Activated CD4-positive, alpha-beta T cell treated with anti-CD3 and anti-CD28 coated beads for 1 hour (primary cell): ENCODE measurements at places on chromosomes 12 and 14.

DNA sequence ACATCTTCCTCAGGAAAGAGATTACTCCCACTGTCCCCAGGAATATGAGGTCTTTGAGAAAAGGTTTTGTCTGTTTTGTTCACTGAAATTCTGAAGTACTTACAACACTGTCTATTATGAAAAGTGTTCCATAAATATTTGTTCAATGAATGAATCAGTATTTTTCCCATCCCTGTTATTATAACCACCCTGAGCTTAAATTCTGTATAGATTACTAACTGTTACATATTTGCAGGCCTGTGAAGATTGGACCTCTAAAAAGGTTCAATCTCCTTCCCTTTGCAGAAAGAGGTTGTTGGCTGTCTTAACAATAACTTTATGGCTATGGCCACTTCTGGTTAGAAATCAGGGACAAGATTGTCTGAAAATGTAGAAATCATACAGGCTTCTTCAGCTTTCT is 174.5 kb upstream of the NPAS3 start:
- DNase-seq: no peak

GRCh38 chr12:42759622-42760273 is 170.2 kb upstream of the PRICKLE1 start:
- no peak for DNase-seq

- DNase-seq: no peak
Measured at GRCh38 chr14:43418324-43418723, 1088.8 kb downstream of the FSCB start.

- DNase-seq: no peak
Measured at GRCh38 chr12:57618966-57619433, 7.8 kb downstream of the ARHGEF25 start.

DNA sequence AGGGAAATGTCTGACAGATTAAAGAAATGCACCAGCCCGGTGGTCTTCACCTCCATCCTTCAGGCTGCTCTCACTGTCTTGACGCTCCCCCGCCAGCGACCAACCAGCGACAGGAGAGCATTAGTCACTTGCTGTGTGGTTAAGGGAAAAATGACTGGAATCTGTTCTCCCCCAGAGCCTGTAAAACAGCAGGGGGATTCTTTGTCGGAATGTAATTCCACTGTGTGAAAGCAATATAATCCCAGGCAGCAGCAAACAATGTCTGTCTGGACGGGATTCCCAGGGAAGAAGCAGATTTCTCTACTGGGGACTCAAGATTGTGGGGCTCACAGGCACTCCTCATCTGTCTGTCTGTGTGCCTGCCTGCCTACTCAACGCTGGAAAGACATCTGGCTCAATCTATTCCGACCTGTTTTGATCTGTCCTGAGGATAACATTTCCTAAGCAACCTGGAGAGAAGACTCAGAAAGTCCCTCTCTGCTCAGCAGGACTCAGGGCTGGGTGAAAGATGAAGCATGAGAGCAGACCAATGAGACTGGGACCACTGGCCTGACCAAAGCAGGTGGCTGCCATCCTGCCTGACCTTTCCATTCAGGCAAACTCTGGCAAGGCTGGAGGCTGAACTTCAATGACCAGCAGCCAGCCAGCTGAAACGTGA is 54.6 kb downstream of the NUAK1 start:
- DNase-seq: no peak

GRCh38 chr14:35471803-35472202 is 62.2 kb upstream of the INSM2 start:
- no peak for DNase-seq

DNA sequence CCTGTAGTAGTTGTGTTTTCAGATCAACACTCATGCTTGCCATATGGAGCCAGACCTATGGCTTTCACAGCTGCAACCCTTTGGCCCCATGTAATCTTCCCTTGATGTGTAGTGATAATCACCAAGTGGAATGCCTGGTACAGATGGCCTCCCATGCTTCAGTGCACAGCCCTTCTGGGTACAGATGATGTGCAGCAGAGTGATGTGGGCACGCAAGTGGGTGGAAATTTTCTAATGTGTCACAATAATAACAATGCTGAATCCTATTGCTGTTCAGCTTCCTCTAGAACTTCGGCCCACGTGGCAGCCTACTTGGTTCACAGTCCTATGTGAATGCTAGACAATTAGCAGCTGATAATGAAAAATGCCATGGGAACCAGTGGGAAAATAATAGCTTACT is 188.1 kb downstream of the SNAPC1 start:
- DNase-seq: no peak

GRCh38 chr14:68460541-68460940 is 332.3 kb downstream of the ZFP36L1 start:
- DNase-seq: no peak

- DNase-seq: no peak
Measured at GRCh38 chr14:51453869-51454268, 197.8 kb upstream of the FRMD6 start.
